Hematopoietic multipotent progenitor cell treated with erythropoietin and hydrocortisone succinate and interleukin-3 and kit ligand, for 8 days (in vitro differentiated cells): ENCODE measurements at places on chromosomes 6 and 20.

DNA sequence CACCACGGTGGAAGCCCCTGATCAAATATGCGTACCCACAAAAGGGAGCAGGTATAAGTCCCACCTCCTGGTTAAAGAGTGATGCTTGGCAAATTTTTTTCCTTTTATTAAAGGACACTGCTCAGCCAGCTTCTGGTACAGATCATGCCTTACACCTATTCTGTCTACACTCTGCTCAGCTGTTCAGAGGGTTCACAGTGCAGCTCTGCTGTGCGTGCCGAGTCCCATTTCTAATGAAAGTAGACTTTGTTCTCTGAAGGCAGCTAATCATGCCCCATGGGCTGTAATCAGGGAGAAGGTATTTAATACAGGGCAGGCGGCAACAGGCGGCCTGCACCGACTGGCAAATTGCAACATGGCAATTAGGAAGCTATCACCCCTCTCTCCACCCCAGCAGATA lies 16.3 kb downstream of the LRRC73 start:
- no peak for DNase-seq

DNA sequence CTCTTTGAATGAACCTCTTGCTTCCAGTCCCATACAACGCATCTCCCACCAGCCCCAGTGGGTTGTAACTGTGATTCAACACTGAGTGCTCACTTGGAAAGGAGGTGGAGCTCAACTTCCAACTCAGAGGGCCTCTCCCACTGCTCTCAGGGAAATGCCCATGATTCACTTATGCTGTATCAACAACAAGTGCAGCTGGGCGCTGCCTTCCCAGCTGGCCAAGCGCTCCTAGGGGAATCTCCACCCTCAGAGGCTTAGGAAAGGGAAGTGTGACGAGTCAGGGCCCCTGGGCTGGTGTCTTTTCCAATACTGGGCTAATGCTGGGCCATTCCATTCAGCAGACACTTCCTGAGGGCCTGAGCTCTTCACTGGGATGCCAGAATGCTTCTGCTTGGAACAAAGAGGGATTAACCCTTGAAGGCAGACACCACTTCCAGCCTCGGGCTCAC lies 8.1 kb upstream of the OCSTAMP start:
- no peak for DNase-seq

DNA sequence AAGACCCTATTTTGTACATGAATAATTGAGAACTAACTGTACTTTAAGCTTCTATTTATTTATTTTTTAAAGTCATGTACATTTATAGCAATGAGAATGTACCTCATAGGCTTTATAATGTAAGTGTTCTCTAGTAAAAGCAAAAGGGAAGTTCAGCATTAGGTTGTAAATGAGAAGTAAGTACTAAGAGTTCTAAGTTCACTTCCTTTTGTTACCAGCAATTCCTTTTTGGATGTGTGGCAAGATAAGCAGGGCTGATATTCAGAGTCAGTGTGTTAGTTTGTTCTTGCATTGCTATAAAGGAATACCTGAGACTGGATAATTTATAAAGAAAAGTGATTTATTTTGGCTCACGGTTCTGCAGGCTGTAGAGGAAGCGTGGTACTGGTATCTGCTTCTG lies 54.0 kb upstream of the CCN2 start:
- no peak for DNase-seq

DNA sequence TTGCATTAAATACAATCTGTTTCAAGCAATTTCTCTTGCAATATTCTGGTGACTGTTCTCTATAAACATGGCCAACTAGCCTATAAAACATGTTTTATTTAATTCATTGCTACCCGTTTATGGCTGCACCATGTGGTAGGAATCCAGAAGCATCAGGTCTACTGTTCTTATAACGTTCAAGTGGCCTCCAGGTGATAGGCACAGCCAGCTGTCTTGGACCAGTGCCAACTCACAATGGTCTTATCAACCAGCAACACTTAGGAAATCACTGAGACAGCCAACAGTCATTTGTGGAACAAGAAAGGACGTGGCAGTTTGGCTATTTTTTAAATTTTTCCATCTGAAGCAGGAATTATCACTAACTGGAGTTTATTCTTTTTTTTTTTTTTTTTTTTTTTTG lies 193.6 kb downstream of the NKAIN2 start:
- DNase-seq: peak; percentile 77

DNA sequence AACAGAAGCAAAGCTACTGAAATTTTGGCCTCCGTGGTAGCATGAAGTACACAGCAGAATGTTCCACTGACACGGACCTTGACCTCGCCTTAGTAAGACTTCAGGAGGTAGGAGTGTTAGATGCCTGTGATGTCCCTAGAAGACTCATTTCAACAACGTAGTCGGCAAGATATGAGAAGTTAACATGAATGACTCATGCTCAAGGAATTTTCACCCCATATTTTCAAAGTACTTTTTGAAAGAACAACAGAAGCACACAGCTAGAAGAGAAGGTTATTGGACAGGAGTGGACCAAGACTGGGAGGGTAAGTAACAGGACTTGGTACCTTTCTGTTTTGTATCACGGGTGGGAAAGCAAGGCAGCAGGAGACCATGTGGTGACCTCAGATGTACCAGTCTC lies 78.0 kb downstream of the DZANK1 start:
- DNase-seq: no peak

DNA sequence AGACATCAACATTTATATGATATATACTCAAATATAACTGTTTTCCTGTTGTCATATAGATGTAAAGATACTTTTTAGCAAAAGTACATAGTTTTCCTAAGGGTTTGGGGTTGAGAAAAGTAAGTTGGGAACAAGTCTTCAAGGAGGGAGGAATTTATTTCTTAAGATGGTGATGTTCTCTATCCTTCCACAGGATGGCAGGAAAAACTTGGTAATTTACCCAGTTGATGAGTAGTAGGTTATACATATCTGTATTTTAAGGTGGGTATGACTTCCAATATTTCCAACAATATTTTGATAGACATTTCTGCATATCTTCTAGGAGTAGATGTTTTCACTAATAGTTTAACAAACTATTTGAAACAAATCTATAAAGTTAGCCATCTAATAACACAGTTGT lies 254.4 kb downstream of the RIMS1 start:
- DNase-seq: no peak

- DNase-seq: no peak
Measured at GRCh38 chr6:35435074-35435837, 16.9 kb upstream of the FANCE start.

DNA sequence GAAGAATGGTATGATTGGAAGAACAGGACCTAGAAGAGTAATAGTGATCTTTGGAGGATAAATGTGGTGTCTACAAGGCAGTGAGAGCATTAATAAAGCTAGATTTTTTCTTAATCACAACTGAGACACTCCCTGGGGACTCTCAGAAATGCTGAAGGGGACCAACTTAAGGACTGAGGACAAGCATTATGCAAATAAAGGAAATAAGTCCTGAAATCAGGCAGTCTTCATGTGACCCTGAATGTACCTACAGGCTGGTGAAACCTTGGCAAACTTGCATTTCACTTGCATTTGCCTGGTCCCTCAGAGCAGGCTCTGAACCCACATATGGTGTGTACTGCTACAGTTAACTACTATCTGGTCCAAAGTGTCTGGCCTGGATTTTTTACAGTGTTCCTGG lies 19.3 kb upstream of the TTK start:
- no peak for DNase-seq

- DNase-seq: no peak
Measured at GRCh38 chr20:49658508-49658907, 55.2 kb downstream of the B4GALT5 start.

GRCh38 chr6:70651326-70651905 lies 16.3 kb upstream of the SMAP1 start:
- DNase-seq: no peak

- peak; percentile 56 for DNase-seq
Measured at GRCh38 chr20:44780226-44780625, 30.1 kb downstream of the RIMS4 start.

GRCh38 chr6:16305788-16306187 lies 67.4 kb downstream of the GMPR start:
- no peak for DNase-seq

GRCh38 chr6:142771162-142771561 lies 173.8 kb downstream of the HIVEP2 start:
- no peak for DNase-seq

DNA sequence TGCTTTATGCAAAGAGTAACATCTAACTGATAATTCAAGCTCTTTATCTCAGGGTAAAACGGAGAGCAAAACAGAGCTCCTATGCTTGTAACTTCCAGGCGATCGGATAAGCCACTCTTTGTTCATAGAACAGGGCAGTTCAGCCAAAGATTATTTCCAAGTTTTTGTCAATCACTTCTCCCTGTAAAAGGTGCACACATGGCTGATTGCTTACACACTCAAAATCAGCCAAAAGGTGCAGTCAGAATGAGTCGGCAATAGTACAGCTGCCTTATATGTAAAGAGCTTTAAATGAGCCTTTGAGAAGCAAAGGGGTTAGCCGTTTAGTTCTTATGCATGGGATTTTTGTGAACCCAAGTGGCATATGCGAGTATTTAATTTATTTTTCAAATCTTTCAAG lies 449.6 kb upstream of the POU3F2 start:
- DNase-seq: no peak

GRCh38 chr6:36938536-36938935 lies 16.0 kb upstream of the PI16 start:
- no peak for DNase-seq

- DNase-seq: no peak
Measured at GRCh38 chr6:36631326-36632011, 37.3 kb downstream of the SRSF3 start.

DNA sequence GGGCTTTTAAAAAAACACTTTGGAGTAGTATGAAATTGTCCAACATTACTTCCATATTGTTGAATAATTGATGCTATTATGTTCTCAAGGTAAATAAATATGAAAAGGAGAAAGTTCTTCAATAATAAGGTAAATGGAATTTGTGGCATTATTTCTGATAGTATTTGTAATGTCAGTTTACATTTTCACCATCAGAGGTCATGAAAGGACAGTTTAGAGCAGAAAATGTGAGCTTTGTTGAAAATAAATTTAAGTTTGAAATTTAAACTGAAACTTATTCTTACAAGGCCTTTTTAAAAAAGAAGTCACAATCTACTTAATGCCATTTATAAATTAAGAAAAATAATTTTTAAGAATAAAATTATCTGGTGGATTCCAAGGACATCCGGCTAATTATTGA lies 15.8 kb upstream of the CEP162 start:
- no peak for DNase-seq

DNA sequence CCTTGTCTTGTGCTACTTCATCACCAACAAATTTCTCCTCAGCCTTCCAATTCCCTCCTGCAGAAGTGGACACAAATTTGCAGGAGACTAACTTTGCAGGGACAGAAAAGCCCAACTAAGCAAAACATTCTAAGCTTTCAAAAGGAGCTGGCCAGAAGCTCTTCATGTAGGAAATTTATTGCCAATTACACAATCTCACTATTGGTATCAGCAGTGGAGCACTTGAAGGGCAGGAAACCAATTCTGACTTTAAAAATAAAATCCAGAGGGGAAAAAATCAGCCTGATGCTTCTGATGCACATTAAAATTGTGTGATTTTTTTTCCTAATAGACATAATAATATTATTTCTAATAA lies 193.3 kb downstream of the LY86 start:
- no peak for DNase-seq

- no peak for DNase-seq
Measured at GRCh38 chr20:53567379-53567917, 26.2 kb downstream of the ZNF217 start.

DNA sequence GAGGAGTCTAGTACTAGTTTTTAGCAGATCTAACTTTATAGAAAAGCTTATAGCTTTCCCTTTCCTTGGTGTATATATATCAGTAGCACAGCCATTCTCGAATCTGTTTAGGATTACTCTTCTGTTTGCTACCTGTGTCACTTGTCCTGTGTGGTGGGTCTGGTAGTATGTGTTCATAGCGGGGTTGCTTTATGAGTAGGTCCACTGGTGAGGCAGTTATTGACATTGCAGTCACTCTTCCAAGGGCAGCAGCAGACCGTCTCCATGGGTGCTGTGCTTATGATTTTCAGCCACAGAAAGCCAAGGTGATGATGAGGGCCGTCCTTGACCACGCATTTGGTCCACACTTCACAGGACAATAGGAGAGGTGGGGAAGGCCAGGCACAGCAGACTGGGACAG lies 171.5 kb downstream of the CDKAL1 start:
- DNase-seq: no peak

DNA sequence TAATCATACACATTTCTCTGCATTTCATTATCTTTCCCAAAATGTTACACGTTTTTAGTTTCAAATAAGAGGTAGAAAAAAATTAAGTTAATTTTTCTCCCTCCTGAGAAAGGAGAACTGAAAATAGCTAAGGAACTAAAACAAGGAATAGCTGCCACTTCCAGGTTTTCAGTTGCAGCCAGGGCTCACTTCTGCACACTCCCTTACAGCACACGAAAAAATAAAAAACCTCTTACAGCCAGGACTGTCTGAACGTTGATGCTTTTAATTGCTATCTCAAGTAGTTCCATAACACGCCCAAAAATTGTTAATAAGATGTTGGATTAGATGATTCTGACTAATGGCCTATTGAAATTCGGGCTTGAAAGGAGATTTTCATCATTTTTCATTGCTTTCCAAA lies 153.7 kb upstream of the THBS2 start:
- DNase-seq: no peak

DNA sequence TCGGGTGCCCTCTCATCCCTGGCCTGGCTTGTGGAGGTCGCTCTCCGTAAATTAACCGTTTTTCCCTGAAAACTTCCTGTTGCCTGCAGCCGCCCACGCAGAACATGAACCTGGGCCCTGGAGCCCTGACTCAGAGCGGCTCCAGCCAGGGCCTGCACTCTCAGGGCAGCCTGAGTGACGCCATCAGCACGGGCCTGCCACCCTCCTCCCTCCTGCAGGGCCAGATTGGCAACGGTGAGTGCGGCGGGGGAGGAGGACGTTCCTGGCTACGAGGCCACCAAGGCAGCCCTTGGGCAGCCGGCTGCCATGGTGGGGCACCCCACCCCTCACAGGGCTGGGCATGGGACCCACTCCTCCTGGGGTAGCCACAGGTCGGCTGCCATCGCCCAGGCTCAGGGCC lies 17.8 kb downstream of the SS18L1 start:
- DNase-seq: no peak

GRCh38 chr6:48933136-48933535 lies 529.9 kb downstream of the MMUT start:
- DNase-seq: no peak

- DNase-seq: no peak
Measured at GRCh38 chr6:33329058-33329457, 11.5 kb upstream of the ZBTB22 start.

GRCh38 chr20:17327185-17328148 lies 100.6 kb downstream of the PCSK2 start:
- DNase-seq: no peak
